ENCODE measurements at places on chromosomes 6 and 20. TPM values are rescaled to one million over a fixed set of nuclear protein-coding genes. Genes with fewer than 3 reads are reported as not detected.

- peak; percentile 3 for DNase-seq
These were observed 8.9 kb upstream of the SPATA2 start for GRCh38 chr20:49924247-49924646.

DNA sequence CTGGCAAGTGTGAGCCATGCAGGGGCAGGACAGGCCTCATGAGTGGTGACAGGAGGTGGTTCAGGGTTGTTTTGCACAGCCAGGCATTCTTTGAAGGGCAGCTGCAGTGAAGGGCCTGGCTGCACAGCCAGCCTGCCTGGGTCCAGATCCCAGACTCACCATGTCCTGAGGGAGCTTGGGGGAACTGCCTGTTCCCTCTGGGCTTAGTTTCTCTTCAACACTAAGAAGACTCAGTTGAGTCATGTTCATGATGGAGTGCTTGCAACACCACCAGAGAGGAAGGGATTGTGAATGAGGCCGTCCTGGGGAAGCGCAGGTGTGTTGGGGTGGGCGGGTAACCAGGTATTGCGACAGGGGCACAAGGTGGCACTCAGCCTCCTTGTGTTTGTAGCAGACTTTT is 102.4 kb downstream of the CDH26 start:
- no peak for DNase-seq

GRCh38 chr6:7590918-7591302 is 912 bp downstream of the SNRNP48 start:
- DNase-seq = no peak

The BPIFA1 gene
- 9.2 TPM for total RNA-seq

DNA sequence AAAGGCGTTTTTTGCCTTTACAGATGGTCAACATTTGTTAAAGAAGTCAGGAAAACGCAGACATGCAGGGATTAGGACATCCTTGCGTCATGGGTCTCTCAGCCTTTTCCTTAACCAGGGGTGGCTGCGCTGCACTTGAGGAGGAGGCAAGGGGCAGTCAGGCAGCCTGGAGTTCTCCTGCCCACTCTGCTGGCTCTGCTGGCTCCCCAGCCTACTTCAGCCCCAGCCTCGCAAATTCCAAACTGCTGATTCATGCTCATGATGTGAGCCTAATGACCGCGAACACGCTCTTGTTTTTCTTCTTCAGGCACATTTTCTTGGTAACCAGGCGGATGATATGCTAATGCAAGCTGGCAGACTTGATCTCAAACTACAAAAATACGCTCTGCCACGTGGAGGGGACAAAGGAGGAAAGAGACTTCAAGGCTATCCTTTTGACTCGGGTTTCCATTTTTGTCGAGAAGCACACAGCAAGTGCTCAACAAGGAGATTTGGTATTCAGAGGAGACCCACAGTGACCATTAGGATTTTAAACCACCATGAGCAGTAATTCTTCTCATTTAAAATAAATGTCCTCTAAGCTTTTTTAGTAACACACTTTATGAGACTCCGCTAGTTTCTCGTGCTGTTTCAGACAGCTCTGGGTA is 290.3 kb upstream of the STXBP5 start:
- DNase-seq = peak; percentile 84

DNA sequence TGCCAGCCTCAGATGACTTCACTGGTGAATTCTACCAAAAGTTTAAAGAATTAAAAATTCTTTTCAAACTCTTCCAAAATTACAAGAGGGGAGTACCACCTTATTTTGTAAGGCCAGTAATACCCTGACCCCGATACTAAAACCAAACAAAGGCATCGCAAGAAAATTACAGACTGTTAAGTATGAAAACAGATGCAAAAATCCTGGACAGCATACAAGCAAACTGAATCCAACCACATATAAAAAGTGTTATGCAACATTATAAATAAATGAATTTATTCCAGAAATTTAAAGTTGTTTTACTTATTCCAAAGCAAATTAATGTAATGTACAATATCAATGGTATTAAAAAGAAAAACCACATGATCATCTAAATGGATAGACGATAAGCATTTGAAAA is 873.6 kb upstream of the GJE1 start:
- DNase-seq = no peak

DNA sequence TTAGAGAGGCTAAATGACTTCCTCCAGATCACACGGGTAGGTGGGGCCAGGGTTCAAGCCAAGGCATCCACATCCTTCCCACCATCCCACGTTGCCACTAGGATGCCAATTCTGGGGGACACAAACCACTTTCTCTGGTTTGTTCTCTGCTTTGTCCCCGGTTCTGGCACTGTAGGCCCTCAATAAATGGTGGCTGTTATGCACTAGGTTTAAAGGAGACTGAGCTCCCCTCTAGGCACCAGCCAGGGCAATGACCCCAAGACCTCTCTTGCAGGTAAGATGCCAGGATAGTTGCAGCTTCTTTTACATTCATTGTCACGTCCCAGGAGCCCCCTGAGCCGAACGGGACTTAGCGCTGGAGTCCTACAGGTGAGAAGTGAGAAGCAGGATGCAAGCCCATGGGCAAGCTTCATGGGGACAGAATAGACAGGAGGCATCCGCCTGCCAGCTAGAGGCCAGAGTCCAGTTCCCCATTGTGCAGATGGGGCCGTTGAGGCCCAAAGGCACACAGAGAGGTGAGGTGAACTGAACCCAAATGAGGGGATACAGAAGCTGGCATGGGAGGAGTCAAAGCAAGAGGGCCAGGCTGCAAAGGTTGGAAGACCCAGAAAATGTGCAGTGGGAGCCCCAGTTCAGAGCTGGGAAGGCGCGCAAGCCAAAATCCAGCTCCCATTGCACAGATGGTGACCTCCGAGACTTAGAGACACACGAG is 677 bp downstream of the PXMP4 start:
- no peak for DNase-seq

DNA sequence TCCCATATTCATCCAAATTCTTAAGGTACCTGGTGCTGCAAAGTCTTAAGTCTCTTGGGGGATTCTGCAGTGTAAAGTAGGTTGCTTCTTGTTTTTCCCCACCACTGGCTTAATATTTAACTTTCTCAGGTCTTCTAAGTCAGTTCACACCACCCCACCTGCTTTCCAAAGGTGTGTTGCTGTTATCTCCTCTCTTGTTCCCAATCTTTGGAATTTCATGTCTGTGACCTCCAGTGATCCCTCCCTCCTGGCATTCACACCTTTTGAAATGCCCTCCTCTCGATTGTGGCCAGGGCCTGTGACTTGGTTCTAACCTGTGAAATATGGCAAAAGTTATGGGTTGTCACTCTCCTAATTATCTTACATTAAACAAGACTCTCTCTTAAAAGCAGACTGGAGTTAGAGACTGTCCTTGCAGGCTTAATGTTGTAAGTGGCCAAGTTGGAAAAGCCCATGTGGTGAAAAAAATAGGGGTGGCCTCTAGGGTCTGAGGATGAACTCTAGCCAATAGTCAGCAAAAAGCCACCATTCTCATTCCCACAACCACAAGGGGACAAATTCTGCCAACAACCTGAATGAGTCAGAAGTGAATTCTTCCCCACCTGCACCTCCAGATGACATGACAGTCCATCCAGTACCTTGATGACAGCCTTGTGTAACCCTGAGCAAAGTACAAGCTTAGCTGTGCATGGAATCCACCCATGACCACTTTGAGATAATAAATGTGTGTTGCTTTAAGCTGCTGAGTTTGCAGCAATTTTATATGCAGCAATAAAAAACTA is 45.1 kb downstream of the ADGRF1 start:
- DNase-seq = no peak

DNA sequence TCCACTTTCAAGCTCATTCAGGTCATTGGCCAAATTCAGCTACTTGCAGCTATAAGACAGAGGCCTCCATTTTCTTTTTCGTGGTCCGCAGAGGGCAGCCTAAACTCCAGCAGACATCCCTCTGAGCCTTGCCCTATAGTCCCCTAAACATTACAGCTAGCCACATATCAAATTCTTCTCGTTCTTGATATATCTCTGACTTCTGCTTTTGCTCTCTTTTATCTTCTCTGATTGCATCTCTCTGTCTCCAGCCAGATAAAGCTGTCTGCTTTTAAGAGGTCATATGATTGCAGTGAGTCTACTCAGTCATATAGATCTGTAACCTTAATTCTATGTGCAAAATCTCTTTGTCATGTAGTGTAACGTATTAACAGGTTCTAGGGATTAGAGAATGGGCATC is 358.4 kb upstream of the RGS17 start:
- no peak for DNase-seq

GRCh38 chr6:35311390-35312075 is 13.9 kb downstream of the DEF6 start:
- DNase-seq = no peak

GRCh38 chr20:3659492-3660261 is 3.5 kb downstream of the GFRA4 start:
- no peak for DNase-seq

The GHRH gene
- total RNA-seq = not detected

- peak; percentile 61 for DNase-seq
These were observed 14.1 kb upstream of the TCFL5 start for GRCh38 chr20:62875419-62876361.

- no peak for DNase-seq
These were observed 53.0 kb upstream of the NOP56 start for GRCh38 chr20:2599288-2600006.

- DNase-seq = no peak
These were observed 77.1 kb downstream of the TULP4 start for GRCh38 chr6:158389193-158389919.

The MAFB gene
- total RNA-seq = 111 TPM

- DNase-seq = no peak
These were observed 20.1 kb downstream of the JAG1 start for GRCh38 chr20:10653599-10654249.

GRCh38 chr6:159946912-159947311 is 22.0 kb upstream of the IGF2R start:
- DNase-seq = no peak

DNA sequence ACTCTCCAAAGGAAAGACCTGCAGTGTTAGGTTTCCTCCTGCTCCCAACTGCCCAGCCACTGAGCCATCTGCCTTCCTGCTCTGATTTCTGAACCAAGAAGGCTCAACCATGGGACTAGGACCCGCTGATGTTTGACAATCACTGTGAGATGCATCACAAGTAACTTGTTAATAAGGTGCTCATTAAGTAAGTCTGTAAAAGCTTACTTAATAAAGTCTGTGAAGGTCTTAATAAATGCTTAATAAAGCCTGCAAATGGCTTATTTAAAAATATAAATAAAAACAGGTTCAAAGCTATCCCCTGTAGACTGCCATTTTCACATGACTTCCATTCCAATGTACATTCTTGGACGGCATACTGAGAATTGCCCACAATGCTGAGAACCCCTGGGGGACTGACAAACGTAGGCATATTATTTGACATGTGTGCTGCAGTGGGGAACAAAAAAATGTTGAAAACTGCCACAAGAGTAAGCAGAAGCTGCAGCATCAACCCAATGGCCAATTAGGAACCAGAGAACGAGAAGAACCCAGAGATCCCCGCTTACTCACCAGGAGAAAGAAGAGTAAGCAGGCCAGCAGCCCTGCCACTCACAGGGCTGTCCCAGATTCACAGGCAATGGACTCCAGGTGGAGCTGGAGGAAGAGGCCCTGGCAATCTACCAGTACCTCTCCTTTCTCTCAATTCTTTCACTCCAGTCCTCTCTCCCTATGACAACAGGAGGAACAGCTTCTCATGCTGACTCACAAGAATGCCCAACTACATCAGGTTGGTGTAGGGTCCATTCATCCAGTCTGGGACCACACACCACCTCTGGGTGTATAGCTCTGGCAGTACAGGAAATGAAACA is 19.5 kb downstream of the KIF13A start:
- no peak for DNase-seq

The RAET1G gene
- 0.93 TPM for total RNA-seq

DNA sequence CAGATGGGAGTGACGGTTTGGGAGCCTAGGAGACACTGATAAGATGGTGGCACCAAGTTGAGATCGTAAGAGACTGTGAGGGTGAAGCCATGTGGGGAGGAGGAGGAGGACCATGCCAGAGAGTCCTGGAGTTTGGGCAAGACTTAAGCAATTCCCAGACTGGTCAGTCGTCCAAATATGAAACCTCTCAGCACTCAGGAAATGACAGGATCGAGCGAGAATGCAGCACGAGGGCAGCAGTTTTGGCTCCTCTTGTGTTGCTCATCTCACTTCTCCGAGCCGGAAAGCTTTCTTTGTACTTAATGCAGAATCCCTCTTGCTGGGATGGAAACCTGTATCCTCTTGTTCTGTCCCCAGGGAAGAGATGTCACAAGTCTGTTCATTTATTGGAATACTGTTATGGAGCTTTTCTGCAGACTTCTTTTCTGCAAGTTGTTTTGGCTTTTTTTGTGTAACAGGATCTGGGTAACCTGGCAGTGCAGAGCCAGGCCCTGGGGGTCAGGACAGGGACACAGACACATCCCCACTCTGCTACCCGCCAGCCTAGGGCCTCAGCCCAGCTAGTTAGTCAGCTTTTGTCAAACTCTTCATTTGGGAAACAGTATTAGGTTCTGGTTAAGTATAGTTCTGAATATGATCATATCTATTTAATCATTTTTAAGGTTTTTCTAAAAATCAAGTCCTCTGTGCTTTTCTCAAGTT is 34.3 kb downstream of the FNDC1 start:
- DNase-seq = no peak

The TTI1 gene
- 16.9 TPM for total RNA-seq

DNA sequence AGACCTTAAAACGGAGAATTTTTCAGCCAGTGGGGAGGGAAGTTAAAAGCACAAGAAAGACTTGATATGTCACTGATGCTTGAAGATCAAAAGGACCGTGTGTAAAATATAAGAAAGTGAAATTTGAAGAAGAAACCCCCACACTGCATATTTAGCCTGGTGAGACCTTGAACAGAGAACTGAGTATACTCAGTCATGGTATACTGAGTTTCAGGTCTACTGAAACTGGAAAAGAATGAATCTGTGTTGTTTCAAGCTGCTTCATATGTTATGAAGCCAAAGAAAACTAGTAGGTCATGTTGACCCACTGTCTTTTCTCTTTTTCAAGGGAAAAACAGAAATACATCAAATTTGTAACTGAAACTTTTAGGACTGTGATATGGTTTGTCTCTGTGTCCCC is 443.8 kb upstream of the GJE1 start:
- no peak for DNase-seq

The LPIN3 gene
- 20.4 TPM for total RNA-seq

DNA sequence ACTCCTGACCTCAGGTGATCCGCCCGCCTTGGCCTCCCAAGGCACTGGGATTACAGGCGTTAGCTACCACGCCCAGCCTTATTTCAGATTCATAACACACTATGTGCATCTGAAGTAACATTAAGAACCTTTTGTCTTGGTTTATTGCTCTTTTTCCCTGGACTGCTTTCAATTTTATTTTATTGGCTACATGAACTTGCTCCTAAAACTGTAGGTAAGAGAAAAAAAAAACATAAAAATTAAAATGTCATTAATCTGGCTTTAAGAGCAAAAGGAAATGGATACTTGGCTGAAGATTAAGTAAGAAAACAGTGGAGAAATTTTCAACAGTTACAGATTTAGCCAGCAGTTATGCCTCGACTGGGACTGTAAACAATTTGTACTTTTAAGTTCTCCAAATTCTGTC is 62.5 kb downstream of the GJA1 start:
- no peak for DNase-seq

GRCh38 chr6:125700581-125701353 is 48.7 kb upstream of the HEY2 start:
- DNase-seq = no peak

DNA sequence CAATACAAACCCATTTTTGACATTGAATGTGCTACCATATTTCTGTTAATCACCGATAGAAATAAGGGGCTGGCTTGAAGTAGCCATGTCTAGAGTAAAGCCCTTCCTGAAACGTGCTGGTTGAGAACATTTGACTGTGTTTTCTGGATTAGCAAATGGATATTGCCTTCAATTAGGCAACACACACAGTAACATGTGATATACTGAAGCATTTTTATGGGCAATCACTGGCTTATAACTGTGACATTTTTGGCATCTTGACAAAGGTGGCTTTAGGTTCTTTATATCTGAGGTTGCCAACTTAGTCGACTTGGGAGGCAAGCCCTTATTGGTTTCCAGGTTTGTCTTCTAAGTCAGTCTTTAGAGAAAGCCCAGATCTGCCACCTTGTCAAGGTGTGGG is 292.9 kb downstream of the BTBD3 start:
- DNase-seq = no peak

Measured in left lung (tissue), 14 donors.